Activated effector memory CD4-positive, alpha-beta T cell treated with Interleukin-2 at 50 U/mL for 16 hours (primary cell): ENCODE measurements at places on chromosomes 11 and 22.

DNA sequence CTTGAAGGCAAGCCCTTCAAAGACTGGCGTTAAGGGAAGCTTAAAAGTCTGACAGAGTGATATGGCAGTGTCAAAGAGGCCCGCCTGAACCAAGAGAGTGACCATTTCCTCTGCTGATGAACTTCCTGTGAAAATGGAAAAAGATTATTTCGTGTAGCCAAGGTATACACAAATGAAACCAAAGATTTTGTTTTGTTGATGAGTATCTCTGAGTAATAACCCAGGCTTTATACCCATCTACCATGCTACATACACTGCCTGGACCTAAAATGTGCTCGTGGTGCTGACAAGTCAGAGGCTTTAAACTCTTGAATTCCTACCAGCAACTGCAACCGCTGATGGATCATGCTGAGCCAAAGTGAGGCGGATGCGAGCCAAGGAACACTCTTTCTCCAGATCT is 21.0 kb upstream of the FNBP4 start:
- no peak for DNase-seq

GRCh38 chr11:12769834-12770345 is 95.7 kb downstream of the TEAD1 start:
- no peak for DNase-seq

- DNase-seq, result no peak
Measured at GRCh38 chr11:74680703-74681531, 50.3 kb downstream of the CHRDL2 start.

DNA sequence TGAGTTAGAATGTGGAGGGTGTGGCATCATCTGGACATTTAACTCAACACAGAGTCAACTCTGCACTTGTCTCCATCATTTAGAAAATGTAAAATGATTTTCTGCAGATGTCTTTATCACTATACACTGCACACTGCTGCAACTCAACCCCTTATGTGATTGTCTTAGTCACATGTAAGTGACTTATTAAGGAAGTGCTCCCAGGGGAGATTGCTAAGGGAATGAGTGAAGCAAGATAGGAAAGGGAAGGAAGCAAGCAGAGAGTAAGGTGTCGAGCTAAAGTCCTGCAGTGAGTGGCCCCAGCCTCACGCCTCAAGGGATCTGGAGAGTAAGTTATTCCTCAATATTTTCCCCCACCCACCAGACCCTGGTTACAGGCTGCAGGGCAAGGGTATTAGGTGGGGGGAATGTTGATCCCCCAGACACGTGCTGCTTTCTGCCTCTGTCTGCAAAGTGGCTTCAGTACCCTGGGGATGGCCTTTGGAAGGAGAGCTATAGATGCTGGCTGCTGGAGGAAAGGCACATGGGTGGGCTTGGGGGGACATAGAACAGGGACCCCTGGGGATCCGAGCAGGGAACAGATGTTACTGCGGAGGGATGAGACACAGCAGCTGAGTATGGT is 7.2 kb upstream of the CBX6 start:
- no peak for DNase-seq

GRCh38 chr11:69700278-69701140 is 3.3 kb downstream of the FGF19 start:
- no peak for DNase-seq

DNA sequence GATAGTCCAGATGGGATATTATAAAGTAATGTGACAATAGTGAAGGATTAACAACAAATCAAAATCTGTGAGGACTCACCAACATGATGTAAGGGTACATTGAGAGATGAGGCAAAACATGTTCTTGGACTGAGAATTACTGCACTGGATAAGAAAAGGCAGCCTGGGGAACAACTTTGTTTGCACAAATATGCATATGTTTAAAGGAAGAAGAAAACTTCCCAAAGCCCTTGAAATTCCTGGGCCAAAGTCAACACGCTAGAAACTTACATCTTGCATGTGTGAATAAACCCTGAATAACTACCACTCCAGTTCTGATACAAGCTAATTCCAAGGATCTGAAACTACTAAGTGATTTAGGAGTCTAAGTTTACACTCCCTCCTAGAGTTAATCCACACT is 1.1 kb downstream of the OR52A5 start:
- DNase-seq, result no peak

GRCh38 chr11:87116185-87116584 is 78.5 kb downstream of the TMEM135 start:
- DNase-seq, result no peak

DNA sequence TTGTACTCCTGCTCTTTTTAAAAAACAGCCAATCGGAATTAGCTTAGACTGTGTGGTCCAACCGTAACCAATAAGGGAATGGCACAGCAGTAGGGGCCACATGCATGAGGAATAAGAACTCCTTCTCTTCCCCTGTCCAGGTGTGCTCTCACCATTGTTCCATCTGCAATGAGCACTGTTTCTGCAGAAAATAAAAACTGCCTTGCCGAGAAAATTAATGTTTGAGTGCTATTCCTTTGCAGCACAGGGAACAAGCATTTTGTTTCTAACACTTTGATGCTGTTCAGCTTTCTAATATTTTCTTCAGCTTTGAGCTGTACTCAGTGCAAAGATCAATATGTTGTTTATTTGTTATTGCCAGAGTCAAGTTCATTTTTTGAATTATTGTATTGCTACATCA is 57.9 kb downstream of the PIWIL3 start:
- no peak for DNase-seq

- no peak for DNase-seq
Measured at GRCh38 chr11:123011510-123011909, 29.9 kb upstream of the BSX start.

- no peak for DNase-seq
Measured at GRCh38 chr11:34654483-34655334, 33.8 kb downstream of the EHF start.

DNA sequence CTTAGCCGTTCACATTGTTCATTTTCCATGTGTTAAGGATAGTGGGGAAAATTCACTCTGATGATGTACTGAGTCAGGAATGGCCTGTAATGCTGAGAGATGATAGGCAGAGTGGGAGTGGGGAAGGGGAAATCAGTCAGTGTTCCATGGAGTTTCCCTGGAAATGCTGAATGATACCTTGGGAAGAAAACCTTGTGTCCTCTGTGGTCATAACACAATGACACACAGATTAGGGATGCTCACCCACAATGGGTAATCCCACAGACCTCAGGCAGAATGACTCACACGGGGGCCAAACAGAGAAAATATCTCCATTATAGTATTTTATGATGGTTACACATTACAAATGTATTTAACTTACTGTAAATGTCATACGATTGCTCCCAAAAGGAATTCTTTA is 118.0 kb downstream of the SNX19 start:
- DNase-seq, result no peak

GRCh38 chr11:38460429-38460828 is 1862.4 kb upstream of the RAG2 start:
- DNase-seq, result no peak
